Body of pancreas (tissue), 4 donors: ENCODE measurements at places on chromosomes 2 and 18.

DNA sequence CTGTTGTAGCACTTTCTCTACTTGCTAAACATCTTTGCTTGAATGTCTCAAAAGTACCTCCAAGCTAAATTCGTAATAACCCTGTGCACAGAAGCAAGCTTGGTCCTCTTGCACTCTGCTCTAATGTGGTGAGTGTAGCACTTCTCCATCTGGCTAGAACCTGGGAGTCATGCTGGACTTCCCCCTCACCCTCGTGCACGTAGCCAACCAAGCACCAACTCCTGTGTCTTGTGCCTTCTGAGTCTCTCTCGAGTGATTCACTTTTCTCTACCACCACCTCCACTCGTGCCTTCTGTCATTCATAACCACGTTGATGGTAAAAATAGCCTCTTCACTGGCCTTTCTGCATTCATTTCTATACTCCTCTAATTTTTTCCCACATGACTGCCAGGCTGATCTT, 91.9 kb upstream of the KCNE4 start:
- DNase-seq = no peak

DNA sequence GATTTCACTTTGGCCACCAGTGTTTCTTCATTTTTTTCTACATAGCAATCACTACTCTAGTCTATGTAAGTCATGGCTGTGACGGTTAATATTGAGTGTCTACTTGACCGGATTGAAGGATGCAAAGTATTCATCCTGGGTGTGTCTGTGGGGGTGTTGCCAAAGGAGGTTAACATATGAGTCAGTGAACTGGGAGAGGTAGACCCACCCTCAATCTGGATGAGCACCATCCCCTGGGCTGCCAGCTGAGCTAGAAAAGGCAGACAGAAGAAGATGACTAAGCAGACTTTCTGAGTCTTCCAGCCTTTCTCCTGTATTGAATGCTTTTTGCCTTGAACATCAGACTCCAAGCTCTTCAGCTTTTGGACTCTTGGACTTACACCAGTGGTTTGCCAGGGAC, 265.0 kb upstream of the SLC8A1 start:
- DNase-seq = no peak

- no peak for DNase-seq
These were observed 1.6 kb upstream of the DCTN1 start for GRCh38 chr2:74381751-74382150.

- no peak for DNase-seq
These were observed 312.8 kb upstream of the SALL3 start for GRCh38 chr18:78666666-78667335.

- DNase-seq = no peak
These were observed 213.4 kb downstream of the GPD2 start for GRCh38 chr2:156649596-156649995.

DNA sequence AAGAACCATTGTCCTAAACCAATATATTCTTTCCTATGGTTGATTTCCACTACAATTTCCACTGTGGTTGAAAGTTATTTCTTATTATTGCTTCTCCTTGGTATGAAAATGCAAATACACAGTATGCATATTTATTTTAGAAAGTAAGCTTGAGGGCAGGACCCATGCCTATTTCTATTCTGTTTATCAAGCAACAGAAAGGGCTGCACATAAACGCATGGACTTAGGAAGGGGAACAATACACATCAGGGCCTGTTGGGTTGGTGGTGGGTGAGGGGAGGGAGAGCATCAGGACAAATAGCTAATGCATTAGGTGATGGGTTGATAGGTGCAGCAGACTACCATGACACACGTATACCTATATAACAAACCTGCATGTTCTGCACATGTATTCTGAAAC, 20.7 kb downstream of the SLC4A3 start:
- DNase-seq = no peak

GRCh38 chr18:41526054-41526453, 429.0 kb upstream of the PIK3C3 start:
- DNase-seq = no peak

GRCh38 chr18:58993260-58993659, 128.6 kb downstream of the ZNF532 start:
- DNase-seq = no peak

DNA sequence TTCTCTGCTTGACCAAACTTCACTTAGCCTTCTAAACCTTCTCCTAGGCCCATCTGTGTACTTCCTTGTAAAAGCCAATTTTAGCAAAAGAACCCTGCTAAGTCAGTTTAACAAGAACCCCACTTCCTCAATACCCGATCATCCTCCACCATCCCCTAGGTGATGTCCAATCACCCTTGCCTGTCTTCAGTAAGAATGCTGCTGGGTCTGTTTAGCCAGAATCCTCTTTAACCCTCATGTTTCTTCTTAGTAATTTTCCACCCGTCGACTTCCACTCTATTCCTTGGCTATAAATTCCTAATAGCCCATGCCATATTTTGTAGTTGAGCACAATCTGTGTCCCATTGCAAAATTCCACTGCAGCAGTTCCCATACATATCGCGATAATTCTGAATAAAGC, 780.0 kb upstream of the RAB6C start:
- DNase-seq = no peak

GRCh38 chr2:226351711-226352110, 447.9 kb downstream of the IRS1 start:
- DNase-seq = no peak

GRCh38 chr18:28284132-28284531, 107.2 kb upstream of the CDH2 start:
- DNase-seq = no peak

DNA sequence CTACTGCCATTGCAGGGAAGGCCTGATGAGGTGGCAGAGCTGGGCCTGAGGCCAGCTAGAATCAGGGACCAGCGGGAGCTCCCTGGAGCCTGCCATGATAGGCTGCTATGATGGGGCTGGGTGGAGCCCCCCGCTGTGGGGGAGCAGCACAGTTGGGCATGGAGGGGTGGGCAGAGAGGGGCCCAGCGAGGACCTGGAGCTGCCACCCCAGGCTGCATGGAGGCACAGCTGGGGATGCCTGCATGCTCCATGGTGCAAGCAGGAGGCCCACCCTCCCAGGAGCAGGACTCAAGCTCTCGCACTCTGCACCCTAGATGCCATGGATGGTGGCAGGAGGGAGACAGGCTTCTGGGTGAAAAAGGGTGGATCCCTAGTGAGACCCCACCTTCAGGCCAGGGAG, 17.8 kb upstream of the RPRD1A start:
- DNase-seq = no peak

DNA sequence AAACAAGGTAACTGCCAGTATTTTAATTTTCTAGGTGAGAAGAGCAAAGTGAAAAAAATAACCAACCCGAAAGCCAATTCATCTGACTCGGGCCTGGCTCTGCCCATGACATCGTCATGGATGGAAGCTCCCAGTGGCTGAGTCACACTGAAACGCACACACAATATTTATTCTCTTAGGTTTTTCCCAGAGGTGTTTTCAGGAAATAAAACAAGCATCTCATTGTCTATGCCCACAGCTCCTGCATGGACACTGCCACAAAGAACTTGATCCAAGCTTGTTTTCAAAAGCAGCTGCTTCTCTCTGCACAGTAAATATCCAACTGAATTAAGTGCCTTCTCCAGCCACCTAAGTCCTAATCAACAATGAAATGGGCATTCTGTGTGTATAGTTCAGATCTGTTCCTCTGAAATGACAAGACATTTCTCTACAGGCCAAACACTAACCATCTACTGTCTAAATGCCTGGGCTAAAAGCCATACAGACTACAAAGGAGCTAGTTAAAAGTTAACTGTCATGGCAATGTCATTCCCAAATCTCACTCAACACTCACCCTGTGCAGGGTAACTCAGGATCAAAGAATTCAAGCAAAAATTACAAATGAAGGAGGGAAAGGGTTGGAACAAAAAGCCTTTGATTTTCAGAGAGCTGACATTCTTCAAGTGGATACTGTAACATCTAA, 62.9 kb downstream of the RPL31 start:
- DNase-seq = peak; percentile 49
